ENCODE measurements at places on chromosomes 3 and 15.

GRCh38 chr3:12577379-12577778 is 20.5 kb downstream of the MKRN2 start:
- DNase-seq, result no peak

DNA sequence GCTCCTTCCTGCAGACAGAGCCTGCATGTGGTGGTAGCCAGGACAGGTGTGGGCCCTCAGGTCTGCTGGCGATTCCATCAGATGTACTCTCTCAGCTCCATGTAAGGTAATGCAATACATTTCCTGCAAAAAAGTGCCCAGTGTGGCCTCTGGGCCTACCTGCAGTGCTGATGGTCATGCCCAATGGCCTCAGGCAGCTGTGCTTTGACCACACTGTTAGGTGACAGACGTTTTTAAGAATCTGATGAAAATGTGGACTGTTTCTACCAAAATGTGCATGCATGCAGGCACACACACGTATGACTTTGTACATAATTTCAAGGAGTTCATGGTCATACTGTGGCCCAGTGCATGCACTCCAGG is 152.9 kb downstream of the RAB11A start:
- DNase-seq, result no peak

DNA sequence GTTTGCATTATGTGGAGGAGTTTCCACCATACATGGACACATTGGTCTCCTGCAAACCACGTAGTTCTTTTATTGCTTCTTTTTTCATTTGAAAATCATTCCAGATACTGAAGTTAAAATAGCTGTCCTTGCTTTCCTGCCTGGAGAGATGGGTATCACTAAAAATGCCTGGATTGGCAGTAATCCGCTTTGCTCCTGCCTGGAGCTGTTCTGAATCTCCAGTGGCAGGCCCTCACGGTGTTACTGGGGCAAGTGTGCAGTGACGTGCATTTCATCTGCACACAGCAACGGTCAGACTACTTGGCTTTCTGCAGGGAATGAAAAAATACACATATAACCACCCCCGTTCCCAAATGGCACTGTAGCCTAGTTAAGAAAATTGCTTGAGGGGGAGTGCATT is 272.9 kb downstream of the IL5RA start:
- no peak for DNase-seq

DNA sequence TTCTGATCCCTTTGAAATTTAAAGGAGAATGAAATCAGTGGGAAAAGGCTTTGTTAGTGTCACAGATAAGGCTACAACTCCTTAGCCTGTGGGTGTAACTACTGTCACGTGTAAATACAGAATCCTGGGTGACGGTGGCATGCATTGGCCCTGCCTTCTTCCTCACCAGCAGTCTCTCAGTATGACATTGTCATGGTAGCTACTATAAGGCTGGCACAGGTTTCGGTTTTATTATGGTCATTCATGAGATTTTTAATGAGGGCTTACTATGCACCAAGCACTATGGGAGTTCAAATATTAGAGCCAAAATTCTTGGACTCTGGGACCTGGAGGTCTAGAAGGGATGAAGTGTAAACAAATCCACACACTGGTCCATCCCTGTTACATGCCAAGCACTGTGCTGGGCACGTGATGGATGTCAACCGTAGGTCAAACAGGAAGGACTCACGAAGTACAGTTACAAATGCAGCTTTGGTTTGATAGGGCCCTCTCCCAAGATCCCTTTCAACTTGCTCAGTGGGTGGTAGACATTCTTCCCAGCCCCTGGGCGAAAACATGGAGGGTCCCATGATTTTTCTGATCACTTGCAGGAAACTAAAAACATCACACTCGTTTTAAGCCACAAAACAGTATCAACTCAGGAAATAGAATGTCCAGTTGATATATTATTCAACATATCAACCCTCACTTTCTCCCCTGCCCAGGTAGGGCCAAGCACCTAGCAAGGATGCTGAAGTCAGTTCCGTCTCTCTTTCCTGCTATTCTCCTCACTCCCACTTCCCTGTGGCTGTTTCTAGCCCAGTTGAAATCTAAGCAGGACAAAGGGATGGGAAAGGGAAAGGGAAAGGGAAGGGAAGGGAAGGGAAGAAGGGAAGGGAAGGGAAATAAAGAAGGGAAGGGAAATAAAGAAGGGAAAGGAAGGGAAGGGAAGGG is 25.3 kb downstream of the BFSP2 start:
- DNase-seq, result no peak

DNA sequence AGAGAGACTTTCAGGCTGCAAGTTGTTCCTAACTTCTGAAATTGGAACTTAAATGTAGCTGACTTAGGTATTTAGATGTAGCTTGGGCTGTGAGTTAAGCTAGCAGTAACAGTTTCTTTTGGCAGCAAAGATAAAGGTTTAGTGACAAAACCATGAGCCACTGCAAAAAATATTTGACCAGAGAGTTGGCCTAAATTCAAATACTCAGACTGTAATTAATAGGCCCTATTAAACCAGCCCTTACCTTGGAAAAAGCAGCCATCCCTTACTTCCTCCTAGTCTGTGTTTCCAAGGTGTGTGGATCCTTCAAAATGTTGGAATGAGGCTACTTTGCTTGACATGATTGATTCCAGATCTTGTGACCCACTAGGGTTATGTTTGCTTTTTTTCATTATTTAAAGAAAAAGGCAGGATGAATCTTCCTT is 8.2 kb downstream of the TPM1 start:
- no peak for DNase-seq

DNA sequence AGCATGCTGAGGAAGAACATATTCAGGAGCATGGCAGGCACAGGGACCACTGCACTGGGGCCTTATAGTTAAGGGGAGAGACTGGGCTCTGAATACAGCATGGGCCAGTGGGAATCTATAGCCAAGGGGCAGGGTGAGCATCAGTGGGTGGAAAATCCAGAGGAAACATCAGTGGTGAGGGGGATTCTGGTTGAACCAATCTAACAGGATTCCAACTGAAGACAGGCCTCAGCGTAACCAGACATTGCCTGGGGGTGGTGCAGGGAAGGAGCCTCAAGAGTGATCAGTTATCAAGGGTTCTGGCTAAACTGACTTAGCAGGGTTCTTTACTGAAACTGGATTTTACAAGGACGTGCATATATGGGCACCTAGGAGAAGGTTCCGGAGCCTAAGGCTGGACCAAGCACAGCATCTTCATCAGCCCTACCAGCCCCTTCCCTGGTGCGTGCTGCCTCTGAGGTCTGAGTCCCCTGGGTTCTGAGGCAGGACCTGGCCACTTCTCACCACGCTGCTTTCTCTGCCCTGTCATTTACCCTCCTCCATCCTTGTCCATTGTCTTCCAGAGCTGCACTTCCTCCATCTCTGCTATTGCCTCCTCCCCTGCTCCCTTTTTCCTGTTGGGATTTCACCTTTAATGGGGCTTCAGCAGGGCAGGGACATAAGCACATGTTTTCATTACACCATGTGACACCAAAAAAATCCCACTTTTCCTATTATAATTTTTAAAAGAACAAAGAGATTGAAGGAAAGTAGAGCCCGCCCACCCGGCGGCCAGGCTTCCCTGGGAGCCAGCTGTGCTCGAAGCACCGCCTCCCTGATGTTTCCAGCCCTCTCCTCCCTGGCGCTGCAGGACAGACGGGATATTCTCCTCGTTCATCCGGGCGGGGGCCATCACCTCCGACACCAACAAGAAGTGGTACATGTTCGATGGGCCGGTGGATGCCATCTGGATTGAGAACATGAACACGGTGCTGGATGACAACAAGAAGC is 52.1 kb downstream of the DNAH1 start:
- no peak for DNase-seq

DNA sequence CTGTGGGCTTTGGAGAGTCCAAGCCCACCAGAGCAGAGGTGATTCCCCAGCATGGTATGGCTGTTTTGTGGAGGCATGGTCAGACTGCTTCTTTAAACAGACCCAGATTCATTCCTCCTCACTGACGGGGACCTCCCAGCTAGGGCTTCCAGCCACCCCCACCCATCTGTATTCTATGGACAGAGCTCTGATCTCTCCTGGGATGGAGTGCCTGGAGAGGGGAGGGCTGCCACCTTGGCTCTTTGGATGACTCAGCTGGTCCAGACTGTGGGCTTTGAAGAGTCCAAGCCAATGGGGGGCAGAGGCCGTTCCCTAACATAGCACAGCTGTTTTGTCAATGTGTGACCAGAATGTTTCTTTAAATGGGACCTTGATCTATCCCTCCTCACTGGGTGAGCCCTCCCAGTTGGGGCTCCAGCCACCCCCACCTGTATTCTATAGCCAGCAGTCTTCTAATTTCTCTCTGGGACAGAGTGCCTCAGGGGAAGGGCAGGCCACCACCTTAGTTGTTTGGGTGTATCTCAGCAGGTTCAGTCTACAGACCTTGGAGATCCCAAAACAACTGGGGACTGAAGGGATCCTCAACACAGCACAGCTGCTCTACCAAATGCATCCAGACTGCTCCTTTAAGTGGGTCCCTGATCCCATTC is 122.0 kb upstream of the OSTN start:
- no peak for DNase-seq

DNA sequence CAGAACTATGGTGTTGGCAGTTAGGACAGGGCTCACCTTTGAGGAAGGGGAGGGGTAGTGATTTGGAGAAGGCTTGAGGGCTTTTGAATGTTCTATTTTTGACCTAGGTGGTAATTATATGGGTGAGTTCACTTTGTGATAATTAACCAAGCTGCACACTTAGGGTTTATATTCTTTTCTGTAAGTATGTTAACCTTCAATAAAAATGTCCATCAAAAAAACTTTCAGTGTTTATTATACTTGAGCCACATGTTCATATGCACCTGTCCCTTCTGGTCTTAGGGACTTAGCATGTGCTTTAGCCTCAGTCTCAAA is 28.4 kb downstream of the PDE8A start:
- DNase-seq, result no peak

DNA sequence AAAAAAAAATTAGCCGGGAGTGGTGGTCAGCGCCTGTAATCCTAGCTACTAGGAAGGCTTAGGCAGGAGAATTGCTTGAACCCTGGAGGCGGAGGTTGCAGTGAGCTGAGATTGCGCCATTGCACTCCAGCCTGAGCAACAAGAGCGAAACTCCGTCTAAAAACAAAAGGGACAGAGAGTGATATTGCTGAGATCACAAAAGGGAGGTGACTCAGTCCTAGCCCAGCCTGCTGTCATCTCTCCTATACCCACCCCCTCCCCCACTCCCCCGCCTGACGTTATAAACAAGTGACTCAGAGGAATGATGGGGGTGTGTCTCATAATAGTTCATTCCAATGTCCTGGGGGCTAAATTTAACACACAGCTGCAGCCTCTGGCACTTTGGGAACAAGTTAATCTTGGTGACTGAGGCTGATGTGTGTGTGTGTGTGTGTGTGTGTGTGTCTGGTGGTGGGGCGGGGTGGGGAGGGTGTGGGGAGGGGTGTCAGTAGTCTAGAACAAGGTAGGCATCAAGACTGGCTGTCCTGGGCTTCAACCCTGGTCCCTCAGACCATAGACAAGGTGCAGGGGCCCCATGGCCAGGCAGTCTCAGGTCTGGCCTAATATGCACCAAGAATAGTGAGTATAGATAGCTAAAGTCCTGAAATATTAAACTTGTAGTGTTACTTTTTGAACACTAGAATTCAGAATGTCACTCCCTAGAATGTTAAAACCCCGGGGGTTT is 1.3 kb upstream of the KLHL40 start:
- DNase-seq, result no peak

DNA sequence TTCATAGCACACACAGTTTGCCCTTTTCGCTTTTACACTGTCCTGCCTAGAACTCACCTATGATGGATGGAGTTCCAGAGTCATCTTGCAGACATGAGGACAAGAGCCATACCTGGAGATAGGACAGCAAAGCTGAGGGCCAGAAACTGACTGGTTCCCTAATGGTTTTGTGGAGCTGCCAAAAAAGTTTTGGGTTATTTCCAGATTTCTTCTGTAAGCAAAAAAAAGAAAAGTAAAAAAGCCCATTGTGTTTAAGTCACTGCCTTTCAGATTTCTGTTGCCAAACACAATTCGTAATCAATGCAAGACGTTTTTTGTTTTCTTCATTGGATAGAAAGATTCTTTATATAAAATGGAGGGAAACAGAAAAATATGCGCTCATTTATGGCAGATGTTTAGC is 42.4 kb upstream of the KY start:
- DNase-seq, result no peak

DNA sequence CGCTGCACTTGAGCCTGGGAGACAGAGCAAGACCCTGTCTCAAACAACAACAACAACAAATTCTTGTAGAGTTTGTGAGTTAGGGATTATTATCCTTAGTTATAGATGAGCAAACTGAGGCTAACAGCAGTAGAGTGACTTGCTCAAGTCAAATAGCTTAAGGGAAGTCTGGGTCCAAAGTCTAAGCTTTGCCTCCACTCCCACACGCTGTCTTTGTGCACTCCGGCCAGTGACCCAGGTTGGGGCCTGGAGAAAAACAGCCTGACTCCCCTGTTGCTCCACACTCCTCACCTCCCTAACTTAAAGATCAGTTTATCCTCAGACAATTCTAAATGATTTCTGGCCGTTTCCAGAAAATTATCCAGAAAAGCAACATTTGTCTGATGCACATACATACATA is 9.2 kb upstream of the SIN3A start:
- no peak for DNase-seq

- DNase-seq, result no peak
Measured at GRCh38 chr3:116474801-116475200, 29.5 kb upstream of the LSAMP start.

- no peak for DNase-seq
Measured at GRCh38 chr3:153163756-153164550, 1.9 kb downstream of the RAP2B start.

- no peak for DNase-seq
Measured at GRCh38 chr15:79561982-79562381, 129.8 kb downstream of the MINAR1 start.

GRCh38 chr3:85939074-85939482 is 980.3 kb downstream of the CADM2 start:
- no peak for DNase-seq

DNA sequence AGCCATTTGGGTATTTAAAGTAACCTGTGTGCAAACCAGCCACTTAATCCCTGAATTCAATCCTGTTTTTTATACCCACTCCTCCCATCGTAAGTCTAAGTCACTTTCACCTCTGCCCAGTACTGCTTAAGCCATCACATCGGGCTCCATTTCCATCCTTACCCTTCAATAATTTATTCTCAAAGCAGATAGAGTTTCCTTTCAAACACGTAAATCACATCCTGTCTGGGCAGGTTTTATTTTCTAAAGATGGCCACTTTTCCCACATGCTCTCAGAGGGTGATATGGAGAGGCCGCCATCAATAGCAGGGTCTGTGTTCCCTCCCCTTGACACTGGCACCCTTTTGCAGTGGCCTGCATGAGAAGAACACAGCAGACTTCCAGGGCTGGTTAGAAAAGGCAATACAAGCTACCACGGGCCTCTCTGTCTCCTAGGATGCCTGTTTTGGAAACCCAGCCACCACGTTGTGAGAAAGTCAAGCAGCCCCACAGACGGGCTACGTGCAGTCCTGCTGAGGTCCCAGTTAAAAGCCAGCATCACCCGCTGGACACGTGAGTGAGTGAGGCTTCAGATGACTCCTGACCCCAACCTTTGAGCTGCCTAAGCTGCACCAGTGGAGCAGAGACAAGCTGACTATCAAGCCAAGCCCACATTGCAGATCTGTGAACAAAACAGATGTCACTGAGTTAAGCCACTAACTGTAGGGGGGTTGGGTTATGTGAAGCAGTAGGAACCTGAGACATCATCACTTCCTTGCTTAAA is 241.8 kb upstream of the SLCO3A1 start:
- DNase-seq, result no peak

All from activated naive CD4-positive, alpha-beta T cell (primary cell).